ENCODE measurements at places on chromosomes 6 and 20. TPM values are rescaled to one million over a fixed set of nuclear protein-coding genes. Genes with fewer than 3 reads are reported as not detected.

DNA sequence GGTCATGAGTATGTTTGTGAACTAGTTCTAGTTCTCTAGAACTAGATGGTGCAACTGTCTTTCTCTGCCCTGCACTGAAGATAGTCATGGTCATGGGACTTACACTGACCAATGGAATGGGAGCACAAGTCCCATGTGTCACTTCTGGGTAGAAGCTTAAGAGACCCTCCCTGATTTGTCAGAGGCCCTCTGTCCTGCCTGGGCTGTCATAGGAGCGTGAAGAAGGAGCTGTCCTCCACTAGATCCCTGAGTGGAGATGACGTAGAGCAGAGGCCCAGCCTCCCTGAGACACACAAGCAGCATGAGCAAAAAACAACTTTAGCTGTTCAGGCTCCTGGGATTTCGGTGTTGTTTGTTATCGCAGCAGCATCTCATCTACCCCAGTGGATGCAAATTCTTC lies 514.5 kb downstream of the PREX1 start:
- DNase-seq: no peak

- no peak for DNase-seq
Measured at GRCh38 chr20:10074513-10074912, 39.7 kb downstream of the ANKEF1 start.

DNA sequence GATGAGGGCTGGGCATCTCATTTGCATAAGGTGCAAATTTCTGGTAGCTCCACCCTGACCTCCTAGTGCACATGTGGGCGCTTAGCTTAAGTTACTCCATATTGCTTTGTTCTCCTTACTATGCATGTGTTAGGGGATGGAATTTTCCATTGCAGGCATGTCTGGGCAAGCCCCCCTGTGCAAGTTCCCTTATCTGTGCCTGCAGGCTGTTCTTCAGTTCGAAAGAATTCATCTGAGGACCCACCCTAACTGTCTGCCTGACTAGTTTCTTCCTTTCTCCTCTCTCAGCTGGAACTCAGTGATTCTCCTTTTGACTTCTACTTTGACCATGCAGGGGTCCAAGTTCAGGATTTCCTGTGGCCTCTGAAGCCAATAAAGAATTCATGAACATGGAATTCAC lies 30.2 kb downstream of the CCDC170 start:
- no peak for DNase-seq

- DNase-seq: no peak
Measured at GRCh38 chr6:130009146-130009545, 9.2 kb upstream of the L3MBTL3 start.

FAM162B gene
- total RNA-seq: 5.6 TPM

APOM gene
- 2.4 TPM for total RNA-seq
